Fibroblast of villous mesenchyme (primary cell): ENCODE measurements at places on chromosomes 13 and 19.
A peak's percentile ranks its signal among the peaks of the same experiment; 100 is the strongest.

- peak; percentile 12 for DNase-seq
Observed at GRCh38 chr19:50896591-50897190, 14.5 kb downstream of the KLK4 start.

DNA sequence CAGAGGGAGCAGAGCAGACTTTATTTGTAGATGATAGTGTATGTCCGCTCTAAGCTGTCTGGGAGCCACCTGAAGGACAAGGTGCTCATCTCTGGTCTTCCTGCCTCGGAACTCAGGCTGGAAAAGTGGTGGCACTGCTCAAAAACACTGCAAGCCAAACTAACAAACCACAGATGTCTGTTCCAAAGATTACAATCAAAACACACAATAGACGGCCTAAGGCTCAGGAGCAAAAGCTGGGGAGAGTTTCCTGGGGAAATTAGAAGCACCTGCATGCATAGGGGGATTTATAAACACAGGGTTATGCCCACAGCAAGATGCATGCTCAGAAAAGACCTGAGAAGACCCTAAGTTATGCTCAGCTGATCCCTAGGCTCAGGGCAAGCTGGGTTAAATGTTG is 9.4 kb upstream of the EVI5L start:
- no peak for DNase-seq

DNA sequence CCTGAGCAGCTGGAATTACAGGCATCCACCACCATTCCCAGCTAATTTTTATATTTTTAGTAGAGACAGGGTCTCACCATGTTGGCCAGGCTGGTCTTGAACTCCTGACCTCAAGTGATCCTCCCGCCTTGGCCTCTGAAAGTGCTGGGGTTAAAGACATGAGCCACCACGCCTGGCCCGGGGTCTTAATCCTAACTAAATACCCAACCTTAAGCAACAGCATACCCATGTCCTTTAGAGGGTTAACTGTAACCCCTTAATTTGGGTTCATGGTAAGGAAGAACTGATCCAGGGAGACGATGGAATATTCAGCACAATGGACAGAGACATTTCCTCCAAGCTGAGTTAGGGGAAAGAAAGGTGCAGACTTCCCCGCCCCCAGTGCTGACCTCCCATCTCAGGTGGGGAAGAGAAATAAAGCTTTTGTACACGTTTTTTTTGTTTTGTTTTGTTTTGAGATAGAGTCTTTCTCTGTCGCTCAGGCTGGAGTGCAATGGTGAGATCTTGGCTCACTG is 8.7 kb upstream of the GALP start:
- DNase-seq, result peak; percentile 11

GRCh38 chr19:8536282-8536681 is 22.3 kb upstream of the ZNF414 start:
- DNase-seq, result no peak

GRCh38 chr13:23707674-23708073 is 137.5 kb downstream of the TNFRSF19 start:
- peak; percentile 55 for DNase-seq

DNA sequence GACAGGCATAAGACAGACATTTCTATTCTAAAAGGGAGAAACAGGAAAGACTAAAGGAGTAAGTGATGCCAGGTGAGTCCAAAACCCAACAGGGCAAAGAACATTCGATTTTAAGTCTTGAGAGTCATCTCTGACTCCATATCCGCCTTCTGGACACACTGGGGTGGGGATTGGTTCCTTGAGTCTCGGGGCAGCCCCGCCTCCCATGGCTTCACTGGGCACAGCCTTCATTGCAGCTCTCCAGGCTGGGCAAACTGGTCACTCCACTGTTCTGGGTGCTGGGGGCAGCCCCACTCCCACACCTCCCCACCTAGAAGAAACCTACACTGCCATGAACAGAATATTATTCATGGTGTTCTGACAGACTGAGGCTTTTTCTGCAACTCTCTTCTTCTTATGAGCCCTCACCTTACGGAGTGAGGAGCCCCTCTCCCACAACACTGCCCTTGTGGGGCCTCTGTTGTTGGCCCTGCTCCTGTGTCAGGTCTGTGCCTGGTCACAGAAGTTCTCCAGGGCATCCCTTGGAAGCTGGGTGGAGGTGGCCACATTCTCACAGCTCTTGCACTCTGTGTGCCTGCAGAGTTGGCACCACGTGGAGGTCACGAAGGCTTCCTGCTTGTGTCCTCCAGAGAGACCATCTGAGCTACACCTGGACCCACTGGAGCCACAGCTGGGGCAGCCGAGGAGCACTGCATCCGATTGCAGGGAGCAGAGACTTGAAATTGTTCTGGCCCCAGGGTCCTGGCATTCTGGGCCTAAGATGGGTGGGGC is 95.4 kb downstream of the COL4A2 start:
- DNase-seq, result no peak

DNA sequence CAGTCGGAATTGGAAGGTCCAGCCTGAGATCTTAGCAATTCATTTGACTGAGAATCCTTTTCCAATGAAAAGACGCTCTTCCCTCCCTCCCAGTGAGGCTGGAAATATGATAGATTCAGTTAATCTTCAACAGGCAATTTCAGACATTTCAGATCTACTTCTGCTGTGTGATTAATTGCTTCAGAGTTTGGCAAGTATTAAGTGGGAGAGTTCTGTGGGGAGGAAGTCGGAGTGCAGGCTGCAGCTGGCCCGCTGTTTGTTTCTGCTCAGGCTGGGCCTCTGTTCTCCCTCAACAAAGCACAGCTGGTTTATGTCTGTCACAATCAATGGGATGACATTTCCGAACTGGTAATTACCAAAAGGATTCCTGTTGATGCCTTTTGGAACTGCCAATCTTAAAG is 178.2 kb downstream of the NDFIP2 start:
- DNase-seq, result peak; percentile 73

- DNase-seq, result no peak
Observed at GRCh38 chr13:30299786-30300185, 7.6 kb downstream of the KATNAL1 start.

DNA sequence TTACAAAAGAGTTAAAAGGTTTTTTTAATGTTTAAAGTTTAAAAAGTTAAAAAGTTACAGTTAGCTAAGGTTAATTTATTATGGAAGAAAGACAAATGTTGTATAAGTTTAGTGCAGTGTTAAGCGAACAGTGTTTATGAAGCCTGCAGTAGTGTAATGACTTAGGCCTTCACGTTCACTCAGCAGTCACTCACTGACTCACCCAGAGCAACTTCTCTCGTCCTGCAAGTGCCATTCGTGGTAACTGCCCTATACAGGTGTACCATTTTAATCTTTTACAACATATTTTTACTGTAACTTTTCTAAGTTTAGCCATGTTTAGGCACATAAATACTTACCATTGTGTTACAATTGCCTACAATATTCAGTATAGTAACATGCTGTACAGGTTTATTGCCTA is 398.2 kb upstream of the NBEA start:
- DNase-seq, result no peak

- no peak for DNase-seq
Observed at GRCh38 chr13:99386495-99386894, 79.3 kb upstream of the GPR183 start.

- DNase-seq, result no peak
Observed at GRCh38 chr13:91400063-91400399, 1.6 kb downstream of the GPC5 start.

DNA sequence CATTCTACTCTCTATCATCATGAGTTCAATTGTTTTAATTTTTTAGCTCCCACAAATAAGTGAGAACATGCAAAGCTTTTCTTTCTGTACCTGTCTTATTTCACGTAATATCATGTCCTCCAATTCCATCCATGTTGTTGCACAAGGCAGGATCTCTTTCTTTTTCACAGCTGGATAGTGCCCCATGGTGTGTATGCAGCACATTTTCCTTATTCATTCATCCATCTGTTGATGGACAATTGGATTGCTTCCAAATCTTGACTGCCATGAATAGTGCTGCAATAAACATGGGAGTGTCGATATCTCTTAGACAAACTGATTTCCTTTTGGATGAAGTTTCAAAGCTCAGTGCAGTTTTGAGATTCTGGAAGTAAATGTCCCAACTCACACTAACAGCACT is 326.9 kb downstream of the FGF9 start:
- DNase-seq, result no peak
